NCI-H187 (cell line): ENCODE measurements at places on chromosomes 7 and 10.

- DNase-seq = no peak
Observed at GRCh38 chr10:79418886-79419595, 26.4 kb downstream of the ZCCHC24 start.

- no peak for DNase-seq
Observed at GRCh38 chr10:75959912-75960311, 528.5 kb downstream of the LRMDA start.

DNA sequence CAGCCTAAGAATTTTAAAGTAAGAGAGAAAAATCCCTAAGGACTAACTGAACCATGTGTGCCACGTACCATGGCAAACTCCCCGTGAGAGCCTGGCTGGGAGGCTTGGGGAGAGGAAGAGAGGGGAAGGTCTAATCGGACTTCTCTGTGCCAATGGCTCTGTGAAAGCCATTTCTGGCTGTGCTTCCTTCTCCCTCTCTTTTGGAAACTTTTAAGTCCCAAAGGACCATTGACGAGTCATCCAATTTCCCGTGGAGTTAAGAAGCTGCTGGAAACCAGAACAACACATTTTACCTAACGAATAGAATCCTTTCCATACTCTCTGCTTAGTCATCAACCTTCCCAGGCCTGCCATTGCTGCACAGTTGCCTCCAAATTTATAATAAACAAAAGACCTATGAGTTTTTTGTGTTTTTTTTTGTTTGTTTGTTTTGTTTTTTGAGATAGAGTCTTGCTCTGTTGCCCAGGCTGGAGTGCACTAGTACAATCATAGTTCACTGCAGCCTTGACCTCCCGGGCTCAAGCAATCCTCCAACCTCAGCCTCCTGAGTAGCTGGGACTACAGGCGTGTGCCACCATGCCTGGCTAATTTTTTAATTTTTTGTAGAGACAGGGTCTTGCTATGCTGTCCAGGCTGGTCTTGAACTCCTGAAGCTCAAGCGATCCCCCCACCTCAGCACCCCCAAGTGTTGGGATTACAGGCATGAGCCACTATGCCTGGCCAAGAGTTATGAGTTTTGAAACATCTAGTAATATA is 13.2 kb downstream of the LAMB1 start:
- no peak for DNase-seq

GRCh38 chr7:123727071-123727837 is 21.5 kb downstream of the WASL start:
- no peak for DNase-seq
